Stimulated activated naive CD8-positive, alpha-beta T cell treated with anti-CD3 and anti-CD28 coated beads, Interleukin-15, amount 100 ng/mL, for 72 hours (primary cell): ENCODE measurements at places on chromosomes 16 and 17.

DNA sequence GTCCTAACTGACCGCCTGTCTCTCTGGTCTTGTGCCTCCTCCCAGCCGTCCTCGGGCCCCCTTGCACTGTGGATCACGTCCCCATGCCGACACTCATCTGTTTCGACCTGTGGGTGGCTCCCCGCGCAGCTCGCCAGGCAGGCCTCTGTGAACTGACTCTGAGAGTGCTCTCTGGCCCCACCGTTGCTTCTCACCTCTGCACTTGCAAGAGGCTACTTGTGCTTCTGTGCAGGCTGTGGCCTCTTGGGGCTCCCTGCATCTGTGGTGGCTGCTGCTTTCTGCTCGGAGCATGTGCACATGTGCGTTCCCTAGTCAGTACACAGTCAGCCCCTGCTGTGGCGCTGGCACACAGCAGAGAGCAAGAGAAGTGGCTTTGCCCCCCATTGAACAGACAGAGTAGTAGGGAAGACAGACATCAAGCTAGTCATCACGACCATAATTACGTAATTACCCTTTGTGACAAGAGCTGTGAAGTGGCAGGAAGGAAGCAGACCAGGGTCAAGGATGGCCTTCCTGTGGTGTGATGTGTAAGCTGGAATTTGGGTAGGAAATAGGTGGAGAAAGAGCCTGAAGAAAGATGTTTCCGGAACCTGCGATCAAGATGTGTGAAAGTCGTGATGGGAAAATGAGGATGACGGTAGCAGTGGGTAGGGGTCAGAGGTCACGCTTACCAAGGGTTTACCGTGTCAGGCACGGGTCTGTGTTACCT is 256.0 kb upstream of the CACNG5 start:
- no peak for DNase-seq

DNA sequence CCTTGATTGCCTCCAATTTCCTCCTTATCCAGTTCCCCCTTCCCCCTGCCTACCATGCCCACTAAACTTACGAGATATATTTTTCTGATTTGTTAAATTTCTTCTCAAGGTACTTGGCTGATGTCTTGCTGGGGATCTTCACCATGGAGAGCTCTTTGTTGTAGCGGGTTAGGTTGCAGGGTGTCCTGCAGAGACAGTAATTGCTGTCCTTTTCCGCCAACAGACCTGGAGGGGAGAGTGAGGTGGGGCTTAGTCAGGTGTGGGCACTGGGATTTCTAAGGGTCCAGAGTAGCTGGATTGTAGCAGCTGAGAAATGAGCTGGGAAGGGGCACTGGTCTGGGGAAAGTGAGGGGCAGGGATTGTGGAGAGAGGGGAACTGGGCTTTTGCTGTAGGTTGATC is 32.1 kb downstream of the SPACA3 start:
- no peak for DNase-seq

- DNase-seq = no peak
These were observed 5.3 kb upstream of the FOXN1 start for GRCh38 chr17:28500712-28501379.

- no peak for DNase-seq
These were observed 145.0 kb downstream of the SEC14L1 start for GRCh38 chr17:77285594-77286390.

- peak; percentile 83 for DNase-seq
These were observed 7.2 kb upstream of the KRT36 start for GRCh38 chr17:41496803-41497484.

DNA sequence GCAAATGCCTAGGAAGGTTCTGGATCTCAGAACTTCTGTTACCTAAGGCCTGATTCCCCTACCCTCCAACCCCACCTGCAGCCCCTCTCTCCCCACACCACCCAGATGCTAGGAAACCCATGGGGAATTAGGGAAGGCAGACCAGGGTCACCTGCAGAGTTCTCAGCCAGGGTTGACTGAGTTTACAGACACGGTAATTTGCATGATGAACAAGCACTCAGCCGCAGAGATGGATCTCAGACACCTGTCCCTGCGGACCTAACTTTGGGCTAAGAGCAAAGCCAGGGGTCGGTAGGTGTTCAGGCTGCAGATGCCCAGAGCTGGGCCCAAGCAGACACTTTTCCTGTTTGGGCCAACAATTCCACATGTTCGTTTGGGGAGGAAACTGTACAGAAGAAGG is 2.9 kb downstream of the ABI3 start:
- no peak for DNase-seq

DNA sequence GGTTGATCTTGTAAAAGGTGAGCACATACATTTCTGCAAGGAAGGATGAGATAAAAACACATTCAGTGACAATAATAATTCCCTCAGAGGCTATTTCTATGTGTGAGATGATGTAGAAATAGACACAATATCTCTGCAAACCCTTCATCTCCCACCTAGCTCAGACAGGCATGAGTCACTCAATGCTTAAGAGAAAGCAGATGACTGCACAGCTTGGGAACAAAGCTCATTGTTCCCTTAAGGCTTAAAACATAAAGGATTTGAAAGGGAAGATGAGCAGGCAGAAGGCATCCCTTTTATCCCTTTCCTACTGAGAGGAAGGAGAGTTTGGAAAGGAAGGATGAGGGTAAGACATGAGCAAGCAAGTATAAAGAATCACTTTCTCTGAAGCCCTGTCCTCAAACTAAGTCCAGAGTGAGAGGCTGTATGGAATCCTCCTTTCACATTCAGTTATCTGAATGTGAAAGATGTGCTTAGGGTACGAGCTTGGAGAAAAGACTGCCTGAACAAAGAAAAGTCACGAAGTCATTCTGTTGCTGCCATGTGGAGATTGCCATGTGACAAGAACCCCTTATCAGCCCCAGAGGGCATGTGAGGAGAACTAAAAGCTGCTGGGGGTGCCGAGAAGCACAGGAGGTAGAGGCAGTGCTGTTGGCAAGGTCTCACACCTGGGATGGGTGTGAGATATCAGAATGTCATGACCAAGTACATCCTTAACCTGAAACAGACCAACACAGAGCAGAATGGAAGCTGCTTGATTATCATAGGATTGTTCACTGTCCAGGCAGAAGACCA is 58.2 kb downstream of the CNTNAP4 start:
- DNase-seq = no peak

- no peak for DNase-seq
These were observed 209.4 kb downstream of the KATNIP start for GRCh38 chr16:27759301-27759871.

DNA sequence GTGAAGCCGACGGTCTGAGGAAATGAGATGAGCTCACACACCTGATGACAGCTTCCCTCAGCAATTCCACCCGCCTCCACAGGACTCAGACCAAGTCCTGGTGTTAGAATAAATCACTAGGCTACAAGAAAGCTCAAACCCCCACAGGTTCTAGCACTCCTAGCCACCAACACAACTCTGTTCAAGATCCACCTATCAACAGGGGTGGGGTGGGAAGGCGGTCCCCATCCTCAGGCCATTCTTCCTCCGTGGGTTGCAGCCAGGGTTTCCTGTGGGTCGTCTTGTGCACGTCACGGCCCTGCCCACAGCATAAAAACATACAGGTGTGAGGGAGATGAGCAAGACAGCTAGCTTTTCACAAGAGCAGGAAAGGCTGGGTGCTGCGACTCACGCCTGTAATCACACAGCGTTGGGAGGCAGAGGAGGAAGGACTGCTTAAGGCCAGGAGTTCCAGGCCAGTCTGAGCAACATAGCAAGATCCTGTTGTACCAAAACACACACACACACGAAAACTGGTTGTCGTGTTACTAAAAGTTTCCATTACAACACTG is 81.1 kb downstream of the ANKRD11 start:
- DNase-seq = peak; percentile 59

GRCh38 chr17:47119746-47120520 is 69.2 kb downstream of the CDC27 start:
- DNase-seq = no peak

DNA sequence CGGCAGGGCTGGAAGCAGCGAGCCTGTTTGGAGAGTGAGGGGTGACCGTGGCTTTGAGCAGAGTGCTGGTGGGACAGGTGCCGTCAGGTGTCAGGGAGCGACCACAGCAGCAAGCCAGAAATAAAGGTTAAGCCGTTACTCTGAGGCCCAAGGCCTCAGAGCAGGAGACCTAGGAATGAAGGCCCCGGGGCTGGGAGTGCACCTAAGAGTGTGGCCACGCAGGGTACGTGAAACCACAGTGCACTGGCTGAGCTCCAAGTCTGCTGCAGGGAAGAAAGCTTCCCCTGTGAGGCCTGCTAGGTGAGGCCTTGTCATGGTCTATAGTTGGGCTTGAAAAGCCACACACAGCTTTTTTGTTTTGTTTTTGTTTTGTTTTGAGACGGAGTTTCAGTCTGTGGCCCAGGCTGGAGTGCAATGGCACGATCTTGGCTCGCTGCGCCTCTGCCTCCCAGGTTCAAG is 8.7 kb downstream of the CLUAP1 start:
- peak; percentile 84 for DNase-seq

GRCh38 chr17:4393806-4394205 is 27.3 kb upstream of the UBE2G1 start:
- no peak for DNase-seq

DNA sequence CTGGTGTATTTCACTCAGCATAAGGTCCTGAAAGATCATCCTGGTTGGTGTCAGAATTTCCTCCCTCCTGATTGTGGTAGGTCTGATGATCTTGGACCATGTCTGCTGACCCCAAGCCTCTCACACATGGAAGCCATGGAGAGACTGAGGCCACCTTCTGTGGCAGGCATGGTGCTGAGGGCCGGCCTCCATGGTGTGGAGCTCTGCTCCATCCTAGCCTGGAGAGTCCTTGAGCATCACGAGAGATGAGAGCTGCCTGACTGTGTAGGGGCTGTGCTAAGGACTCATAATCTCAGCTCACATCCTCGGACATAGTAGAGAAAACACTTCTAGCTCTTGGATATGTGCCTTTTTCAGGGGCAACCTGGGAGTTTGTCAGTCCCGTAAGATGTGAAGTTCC is 40.6 kb downstream of the MPRIP start:
- no peak for DNase-seq

GRCh38 chr17:58691701-58692238 is at the start of gene TEX14:
TSS of gene TEX14 (minus strand) at chr17:58692045. CDS start at chr17:58652001, 40,044 bp downstream.
- DNase-seq = no peak

DNA sequence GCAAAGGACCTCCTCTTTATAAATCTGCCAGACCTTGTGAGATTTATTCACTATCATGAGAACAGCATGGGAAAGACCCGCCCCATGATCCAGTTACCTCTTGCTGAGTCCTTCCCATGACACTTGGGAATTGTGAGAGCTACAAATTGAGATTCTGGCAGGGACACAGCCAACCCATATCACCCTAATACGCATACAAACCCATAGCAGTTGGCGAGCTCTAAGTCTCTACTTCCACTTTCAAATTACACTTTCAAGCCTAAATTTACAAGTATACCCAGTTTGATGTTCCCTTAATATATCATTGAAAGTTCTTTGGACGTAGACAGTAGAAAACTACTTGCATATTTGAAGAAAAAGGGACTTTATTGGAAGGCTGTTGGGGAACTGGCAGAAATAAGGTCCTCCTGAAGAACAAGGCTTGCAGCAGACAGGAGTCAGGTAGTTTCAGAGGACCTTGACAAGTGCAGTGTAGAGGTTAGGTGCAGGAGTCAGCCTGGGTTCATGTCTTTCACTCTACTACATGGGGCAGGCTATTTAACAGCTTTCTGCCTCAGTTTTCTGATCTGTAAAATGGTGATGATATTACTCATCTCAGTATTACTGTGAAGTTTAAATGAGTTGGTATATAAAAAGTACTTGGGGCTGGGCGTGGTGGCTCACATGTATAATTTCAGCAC is 107.9 kb upstream of the EEF2KMT start:
- no peak for DNase-seq

GRCh38 chr16:87601401-87601981 is 817 bp upstream of the JPH3 start:
- no peak for DNase-seq

DNA sequence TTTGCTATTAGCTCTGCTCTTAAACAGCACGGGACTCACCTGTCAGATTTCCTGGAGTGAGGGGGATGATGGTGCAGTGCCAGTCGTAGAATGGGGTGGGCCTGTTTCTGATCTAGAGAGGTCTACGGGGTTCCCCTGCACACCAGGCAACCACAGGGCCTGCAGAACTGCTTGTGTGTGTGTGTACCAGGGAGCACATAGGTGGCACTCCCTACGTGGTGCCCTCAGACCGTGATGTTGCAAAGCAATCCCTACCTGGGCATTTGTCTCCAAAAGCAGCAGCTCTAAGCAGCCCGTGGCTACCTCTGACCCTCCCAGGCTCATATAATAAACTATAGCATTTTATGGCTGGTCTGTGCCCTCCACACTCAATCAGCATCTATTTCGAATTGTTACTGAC is 38.5 kb downstream of the MPRIP start:
- DNase-seq = no peak

GRCh38 chr17:60393840-60394723 is 2.1 kb upstream of the USP32 start:
- no peak for DNase-seq

- DNase-seq = peak; percentile 38
These were observed 17.1 kb upstream of the CCR7 start for GRCh38 chr17:40582328-40582901.

GRCh38 chr17:81961087-81961511 is at the start of gene NOTUM:
TSS of gene NOTUM (minus strand) at chr17:81961187. CDS start at chr17:81960909, 278 bp downstream.
- no peak for DNase-seq

GRCh38 chr16:56116577-56116964 is 74.7 kb upstream of the GNAO1 start:
- no peak for DNase-seq

GRCh38 chr16:6641091-6641490 is 691.6 kb upstream of the RBFOX1 start:
- DNase-seq = no peak

DNA sequence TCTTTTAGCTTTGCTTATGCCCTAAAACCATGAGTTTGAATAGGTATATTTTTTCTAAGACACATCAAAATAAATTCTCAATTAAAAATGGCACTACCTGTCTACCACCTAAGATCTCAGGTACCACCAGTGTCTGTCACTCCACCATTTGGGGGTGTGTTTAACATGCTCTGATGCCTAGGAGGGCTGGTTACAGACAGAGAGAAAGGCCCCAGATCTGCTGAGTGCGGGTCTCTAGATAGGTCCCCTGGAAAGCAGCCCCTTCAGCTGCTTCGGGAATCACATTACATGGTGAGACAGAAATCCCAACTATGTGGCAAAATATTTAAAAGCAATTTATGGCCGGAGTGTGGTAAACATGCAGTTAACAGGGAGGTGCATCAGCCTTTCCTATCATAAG is 653 bp upstream of the VAC14 start:
- DNase-seq = no peak

DNA sequence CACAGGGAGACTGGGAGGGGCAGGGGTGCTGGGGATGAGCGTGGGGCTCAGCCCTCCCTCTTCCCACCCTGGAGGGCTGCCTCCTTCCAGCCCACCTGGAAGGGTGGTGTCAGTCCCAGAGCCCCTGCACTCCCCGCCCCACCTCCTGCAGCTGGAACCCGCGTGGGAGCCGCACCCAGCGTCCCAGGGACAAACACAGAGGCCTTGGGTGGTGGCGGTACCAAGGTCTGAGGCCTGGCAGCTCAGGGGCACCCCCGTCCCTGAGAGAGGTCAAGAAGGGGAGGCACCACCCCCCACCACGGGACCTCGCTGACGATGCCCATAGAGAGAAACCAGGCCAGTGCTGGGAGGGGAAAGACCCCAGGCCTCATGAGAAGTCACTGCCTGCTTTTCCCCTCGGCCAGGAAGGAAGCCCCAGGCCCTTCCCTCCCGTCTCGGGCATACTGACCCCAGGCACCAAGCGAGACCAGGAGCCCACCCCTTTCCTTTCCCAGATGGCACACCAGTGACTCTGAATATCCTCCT is 4.1 kb downstream of the HS3ST6 start:
- no peak for DNase-seq
